ENCODE measurements at places on chromosomes 3 and 15. TPM values are rescaled to one million over a fixed set of nuclear protein-coding genes. Genes with fewer than 3 reads are reported as not detected.

Gene EOGT
- total RNA-seq = 64.1 TPM

Gene FURIN
- total RNA-seq = 38.4 TPM

Gene NEK10
- total RNA-seq = 1.9 TPM

Gene CKMT1B
- not detected for total RNA-seq

Gene MORC1
- total RNA-seq = not detected

Gene PPM1L
- 0.97 TPM for total RNA-seq

Gene IQCF5
- total RNA-seq = not detected

Gene RARB
- 21.6 TPM for total RNA-seq

Gene NR1I2
- total RNA-seq = under 0.01 TPM

Gene CMTM8
- total RNA-seq = not detected

Gene WWTR1
- total RNA-seq = 47.7 TPM

Gene CHRM5
- total RNA-seq = under 0.01 TPM

Gene HYAL1
- total RNA-seq = 2.6 TPM

Gene CCDC54
- not detected for total RNA-seq

Gene GATM
- 0.32 TPM for total RNA-seq

Gene GHSR
- not detected for total RNA-seq

All from fibroblast of villous mesenchyme (primary cell).